ENCODE measurements at places on chromosomes 1 and 21.

DNA sequence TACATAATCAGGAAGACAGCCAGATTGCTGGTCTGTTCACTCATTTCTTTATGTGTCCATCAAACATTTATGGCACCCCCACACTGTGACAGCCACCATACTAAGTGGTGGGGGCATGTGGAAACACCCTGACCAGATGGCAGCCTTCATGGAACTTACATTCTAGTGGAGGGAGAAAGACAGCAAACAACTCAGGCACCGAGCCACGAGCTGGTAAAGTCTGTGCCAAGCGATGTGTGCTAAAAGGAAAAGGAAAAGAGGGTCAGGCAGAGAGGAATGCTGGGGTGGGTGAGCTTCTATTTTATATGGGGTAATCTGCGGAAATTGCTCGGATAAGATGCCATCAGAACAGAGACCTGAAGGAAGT is 33.2 kb upstream of the CD2 start:
- no peak for DNase-seq

DNA sequence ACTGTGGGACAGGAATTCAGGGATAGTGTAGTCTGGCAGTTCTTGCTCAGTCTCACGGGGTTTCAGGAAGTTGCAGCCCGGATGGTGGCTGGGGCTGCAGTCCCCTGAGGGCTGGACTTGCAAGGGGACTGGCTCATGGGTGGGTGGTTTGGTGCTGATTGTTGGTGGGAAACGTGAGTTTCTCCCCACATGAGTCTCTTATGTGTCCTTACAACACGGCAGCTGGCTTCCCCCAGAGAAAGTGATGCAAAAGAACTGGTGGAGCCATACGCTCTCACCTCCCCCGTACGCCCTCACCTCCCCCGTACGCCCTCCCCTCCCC is 64.9 kb downstream of the EVA1C start:
- DNase-seq = peak; percentile 10

GRCh38 chr1:43719063-43719462 is 11.7 kb downstream of the ST3GAL3 start:
- no peak for DNase-seq

DNA sequence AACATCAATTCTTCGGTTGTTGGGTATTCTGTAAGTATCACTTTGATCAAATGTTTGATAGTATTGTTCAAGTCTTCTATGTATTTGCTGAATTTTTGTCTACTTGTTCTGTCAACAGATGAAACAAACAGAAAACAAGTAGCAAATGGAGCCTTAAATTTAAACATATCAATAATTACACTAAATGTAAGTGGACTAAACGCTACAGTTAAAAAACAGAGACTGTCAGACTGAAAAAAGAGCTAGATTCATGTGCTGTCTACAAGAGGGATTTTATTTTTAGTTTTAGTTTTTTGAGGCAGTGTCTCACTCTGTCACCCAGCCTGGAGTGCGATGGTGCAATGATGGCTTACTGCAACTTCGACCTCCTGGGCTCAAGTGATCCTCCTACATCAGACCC is 10.7 kb upstream of the RAD54L start:
- DNase-seq = no peak

- DNase-seq = no peak
Measured at GRCh38 chr1:94105957-94106529, 14.9 kb downstream of the ABCA4 start.

GRCh38 chr1:36343651-36344394 is 20.4 kb upstream of the EVA1B start:
- DNase-seq = no peak

DNA sequence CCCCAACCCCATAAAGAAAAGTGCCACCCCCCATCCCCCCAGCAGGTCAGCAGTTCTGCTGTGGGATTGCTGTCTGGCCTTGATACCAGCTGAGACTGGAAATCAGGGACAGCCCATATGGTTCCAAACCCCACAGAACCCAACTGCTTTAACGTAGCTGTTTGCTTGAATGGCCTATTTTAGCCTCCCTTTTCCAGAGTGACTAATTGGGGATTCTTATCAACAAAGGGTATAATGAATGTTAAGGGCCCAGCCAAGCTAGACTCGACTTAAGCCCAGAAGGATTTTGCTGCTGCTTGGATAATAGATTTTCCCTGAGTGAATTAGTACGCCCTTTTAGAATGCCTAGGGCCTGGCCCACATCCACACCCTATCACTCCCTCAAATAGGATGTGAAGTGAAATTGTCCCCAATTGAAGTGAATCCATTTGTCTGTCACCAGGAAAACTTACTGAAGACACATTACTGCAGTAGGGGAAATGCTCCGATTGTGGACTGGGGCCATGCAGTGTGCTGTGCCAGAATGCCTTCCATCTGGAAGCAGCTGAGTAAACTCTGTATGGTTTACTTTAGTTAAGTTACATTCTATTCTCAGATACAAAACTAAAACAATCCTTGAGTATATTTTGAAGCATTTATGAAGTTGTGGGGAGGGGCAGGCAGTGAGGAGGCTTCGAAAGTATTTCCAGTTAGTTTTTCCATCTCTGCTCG is 156.9 kb downstream of the DHRS3 start:
- peak; percentile 66 for DNase-seq

DNA sequence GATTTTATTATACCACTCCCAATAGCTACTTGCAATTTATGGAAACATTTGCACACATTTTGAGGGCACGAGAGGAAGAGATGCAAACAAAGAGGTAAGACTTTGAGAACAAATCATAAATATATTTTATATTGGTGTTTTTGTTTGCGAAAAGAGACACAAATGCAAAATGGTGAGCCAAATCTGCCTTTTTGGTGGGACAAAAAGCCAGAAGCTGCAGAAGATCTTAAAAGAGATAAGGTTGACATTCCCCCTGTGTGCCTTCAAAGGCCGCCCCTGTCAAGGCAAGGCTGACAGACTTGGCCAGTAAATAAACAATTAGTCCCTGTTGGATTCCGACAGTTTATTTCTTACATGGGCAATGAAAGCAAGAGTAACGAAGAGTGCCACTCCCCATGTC is 122.8 kb downstream of the LBR start:
- DNase-seq = no peak

GRCh38 chr1:3660704-3661103 is 8.4 kb downstream of the TP73 start:
- no peak for DNase-seq

GRCh38 chr1:151047591-151047924 is at the start of gene C1orf56:
C1orf56 (plus strand) TSS chr1:151047751; CDS start chr1:151047848, 97 bp downstream.
- DNase-seq = peak; percentile 83

DNA sequence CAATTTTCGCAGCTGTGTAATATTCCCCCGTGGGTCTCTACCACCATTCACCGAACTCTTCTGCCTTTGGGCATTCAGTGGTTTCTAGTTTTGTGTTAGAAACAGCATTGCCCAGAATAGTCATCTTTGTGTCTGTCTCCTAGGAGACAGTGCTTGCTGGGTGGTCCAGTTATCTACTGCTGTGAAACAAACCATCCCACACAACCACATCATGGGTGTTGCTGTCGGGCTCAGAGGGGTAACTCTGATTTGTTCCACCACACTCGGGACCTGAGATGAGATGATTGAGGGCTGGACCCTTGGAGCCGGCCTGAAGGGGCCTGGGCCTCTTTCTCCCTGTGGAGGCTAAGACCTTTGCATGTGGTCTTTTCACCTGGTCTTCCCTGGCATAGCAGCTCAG is 427.2 kb upstream of the VAMP3 start:
- no peak for DNase-seq

DNA sequence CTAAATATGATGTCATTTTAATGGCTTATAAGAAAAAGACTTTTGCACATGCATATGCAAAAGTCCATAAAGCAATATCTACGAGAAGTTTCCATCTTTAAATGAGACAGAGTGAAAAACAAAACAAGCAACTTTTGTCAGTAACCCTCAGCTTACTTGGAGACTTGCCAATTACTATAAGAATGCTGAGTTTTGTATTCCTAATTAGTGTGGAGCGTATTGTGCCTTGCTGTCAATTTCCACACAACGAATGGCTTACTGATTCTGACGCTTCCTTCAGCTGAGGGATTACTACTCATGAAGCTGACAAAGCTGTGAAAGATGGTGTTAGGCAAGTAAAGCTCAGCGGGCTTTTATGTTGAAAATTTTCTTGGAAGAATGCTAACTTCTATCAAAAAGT is 440.4 kb upstream of the ADAMTS5 start:
- DNase-seq = no peak
